ENCODE measurements at places on chromosomes 7 and 10.

DNA sequence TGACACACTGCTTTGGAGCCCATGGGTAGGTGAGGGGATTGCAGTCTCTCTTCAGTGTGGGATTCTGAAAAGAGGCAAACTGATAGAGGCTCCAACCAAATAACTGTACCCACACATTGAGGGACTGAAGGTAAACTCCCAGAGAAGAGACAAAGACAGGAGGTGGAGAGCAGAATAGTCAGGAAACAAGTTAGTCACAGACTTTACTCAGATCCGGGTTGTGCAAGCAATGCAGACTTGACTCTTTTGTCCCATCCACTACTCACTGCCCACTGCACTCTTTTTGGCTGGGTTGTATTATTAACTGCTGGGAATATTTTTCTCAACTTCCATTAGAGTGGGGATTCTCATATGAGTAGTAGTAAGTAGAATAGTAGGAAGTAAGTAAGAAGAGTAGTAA, 152.7 kb downstream of the NRG3 start:
- DNase-seq, result no peak

- DNase-seq, result no peak
Observed at GRCh38 chr10:132066186-132066585, 440 bp downstream of the JAKMIP3 start.

DNA sequence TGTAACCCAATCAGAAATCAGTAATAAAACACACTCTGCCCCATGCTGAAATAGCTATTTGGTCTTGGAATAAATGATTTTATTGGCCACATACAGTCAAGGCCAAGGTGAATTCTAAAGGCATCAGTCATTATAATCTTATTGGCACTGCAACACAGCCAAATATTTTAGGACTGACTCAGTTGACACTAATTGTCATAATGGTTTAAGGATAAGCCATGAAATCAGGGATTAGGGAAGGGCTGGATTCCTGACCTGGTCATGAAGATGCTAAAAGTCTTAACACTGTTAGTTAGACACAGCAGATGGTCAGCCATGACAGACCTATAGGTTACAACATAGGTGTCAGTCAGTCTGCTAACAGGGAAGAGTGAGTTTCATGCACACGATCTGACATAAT, 330.3 kb upstream of the NPSR1 start:
- DNase-seq, result no peak

DNA sequence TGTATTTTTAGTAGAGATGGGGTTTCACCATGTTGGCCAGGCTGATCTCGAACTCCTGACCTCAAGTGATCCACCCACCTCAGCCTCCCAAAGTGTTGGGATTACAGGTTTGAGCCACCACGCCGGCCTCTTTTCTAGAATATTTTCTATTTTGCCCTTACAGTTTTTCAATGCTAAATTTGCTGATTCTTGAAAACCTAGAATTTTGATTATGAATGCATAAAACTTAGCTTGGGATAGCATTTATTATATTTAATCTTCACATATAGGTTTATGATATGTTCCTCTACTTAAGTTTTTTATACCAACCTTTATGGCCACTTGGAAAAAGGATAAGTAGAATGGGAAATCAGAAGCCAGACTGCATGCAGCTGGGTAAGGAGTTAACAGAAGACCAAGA, 2.1 kb downstream of the TMEM60 start:
- no peak for DNase-seq

- DNase-seq, result no peak
Observed at GRCh38 chr7:21543528-21544302, 876 bp downstream of the DNAH11 start.

GRCh38 chr10:120011359-120012130, 119.0 kb downstream of the SEC23IP start:
- no peak for DNase-seq

- no peak for DNase-seq
Observed at GRCh38 chr10:91564508-91564907, 68.4 kb downstream of the PPP1R3C start.

GRCh38 chr10:103353281-103353680, 2.3 kb upstream of the PCGF6 start:
- no peak for DNase-seq

- DNase-seq, result no peak
Observed at GRCh38 chr10:55311848-55312635, 511.0 kb upstream of the PCDH15 start.

DNA sequence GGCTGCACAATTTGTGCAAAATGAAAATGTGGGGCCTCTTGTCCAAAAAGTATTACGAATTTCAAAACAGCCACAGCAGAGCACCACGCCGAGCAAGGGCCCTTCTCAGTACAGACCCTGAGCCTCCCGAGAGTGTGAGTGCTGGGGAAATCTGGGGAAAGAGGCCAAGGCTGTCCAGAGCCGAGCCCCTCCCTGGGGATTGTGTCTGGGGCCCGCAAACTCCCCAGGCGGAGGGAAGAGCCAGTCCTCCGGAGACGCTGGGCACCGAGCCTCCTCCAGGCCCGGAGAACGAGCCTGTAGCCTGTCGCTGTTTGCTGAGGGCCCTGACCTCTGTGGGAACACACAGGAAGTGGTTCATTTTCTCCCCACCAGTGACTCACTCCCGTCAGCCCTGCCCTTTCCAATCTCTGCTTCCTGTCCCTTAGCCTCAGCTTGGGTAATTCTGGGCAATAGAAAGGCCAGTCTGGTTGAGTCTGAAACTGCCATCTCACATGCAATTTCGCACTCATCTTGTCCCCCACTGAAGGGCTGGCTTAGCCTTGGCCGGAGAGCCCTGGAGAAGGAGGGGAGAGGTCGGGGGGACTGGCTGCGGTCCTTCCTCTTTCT, 19.5 kb upstream of the GNA12 start:
- peak; percentile 82 for DNase-seq

DNA sequence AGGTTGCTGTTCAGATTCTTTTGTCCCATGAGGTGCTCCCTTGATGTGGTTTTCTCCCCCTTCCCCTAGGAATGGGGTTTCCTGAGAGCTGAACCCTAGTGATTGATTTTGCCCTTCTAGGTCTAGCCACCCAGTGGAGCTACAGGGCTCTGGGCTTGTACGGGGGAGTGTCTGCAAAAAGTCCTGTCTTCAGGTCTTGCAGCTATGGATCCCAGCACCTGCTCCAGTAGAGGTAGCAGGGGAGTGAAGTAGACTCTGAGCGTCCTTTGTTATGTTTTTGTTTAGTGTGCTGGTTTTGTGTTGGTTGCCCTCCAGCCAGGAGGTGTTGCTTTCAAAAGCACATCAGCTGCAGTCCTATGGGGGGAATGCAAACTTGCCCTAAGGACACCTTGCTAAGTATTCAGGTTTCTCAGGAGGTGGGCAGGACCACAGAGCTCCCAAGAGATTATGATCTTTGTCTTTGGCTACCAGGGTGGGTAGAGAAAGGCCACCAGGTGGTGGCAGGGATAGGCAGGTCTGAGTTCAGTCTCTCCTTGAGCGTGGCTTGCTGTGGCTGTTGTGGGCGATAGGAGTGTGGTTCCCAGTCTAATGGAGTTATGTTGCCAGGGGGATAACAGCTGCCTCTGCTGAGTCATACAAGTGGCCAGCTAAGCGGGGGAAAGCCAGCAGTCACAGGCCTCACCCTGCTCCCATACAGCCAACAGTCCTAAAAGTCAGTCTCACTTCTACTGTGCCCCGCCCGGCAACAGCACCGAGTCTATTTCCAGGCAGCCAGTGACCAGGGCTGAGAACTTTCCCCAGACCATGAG, 92.4 kb upstream of the JCAD start:
- peak; percentile 18 for DNase-seq

- no peak for DNase-seq
Observed at GRCh38 chr10:85139124-85139523, 810.7 kb downstream of the CCSER2 start.

- DNase-seq, result no peak
Observed at GRCh38 chr7:100765250-100765649, 31.9 kb downstream of the ZAN start.

DNA sequence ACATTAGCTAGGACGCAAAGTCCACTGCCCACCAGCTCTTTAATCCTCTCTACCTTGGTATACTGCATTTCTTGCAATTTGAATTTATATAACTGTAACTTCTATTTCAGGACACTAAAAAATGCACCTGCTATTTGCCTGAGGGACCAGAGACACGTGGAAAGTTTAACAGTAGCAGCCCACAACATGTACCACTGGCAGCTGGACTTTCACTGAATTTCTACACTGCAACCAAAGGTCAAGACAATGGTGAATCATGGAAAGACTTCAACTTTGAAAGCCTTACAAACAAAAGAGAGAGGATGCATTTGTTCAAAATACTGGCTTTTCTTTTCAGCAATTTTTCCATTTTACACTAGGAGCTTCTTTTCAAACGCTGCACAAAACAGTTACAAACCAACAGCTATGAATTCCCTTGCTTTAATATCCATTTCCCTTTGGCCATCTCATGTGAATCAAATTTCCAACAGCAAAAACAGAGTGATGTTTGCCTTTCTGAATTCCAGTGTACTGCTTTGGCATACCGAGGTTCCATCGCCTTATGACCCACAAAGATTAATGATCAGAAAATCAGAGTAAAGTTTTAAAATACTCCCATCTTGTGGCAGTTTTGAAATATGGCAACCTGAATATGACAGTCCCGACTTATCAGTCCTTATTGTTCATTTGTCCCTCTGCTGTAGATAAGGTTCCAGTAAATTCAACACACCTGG, 29.9 kb upstream of the HNRNPH3 start:
- no peak for DNase-seq

- no peak for DNase-seq
Observed at GRCh38 chr7:12861070-12861469, 173.6 kb downstream of the ARL4A start.

DNA sequence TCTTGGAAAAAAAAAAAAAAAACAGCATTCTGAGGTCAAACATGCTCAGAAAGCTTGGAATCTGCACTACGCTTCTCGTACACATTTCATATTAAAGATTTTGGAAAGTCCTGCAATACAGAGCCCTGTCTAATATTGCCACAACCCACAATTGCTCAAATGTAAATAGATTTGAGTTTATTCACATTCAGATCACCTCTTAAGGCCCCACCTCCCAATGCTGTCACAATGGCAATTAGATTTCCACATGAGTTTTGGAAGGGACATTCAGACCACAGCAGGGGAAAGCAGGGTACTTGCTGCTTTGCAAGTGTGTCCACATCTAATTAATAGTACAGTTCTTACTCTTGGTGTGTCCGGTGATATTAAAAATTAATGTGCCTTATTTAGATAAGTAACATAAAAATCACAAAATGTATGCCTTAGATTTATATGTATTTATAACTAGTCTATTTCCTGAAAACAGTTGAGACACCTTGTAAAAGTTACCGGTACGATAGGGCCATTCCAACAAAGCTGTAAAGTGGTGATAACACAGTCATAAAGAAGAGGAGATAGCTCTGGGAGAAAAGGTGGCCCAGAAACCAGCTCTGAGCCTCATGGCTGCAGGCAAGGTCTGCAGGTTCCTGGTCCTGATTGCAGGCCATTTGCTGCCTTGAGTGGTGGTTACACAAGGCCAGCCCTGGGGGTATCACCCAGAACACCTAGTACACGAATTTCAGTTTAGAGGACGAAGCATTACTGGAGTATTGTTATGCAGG, 27.9 kb downstream of the EGFR start:
- DNase-seq, result no peak

DNA sequence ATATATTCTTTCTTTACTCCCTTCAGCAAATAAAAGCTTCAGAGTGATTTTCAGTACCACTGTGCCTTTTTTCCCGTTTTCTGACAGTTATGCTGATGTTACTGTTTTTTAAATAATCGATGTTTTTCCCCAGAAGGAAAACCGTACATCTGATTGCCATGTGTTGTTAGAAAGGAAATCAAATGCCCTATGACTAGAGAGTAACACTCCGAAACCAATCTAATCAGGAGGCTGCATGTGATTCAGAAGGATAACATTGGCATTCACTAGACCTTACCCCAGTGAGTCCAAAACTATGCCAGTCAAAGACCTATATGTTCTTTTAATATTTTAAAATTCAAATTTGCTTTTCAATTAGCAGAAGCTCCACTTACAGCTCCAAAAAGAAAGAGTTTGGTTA, 116.3 kb downstream of the TMEM26 start:
- DNase-seq, result no peak

DNA sequence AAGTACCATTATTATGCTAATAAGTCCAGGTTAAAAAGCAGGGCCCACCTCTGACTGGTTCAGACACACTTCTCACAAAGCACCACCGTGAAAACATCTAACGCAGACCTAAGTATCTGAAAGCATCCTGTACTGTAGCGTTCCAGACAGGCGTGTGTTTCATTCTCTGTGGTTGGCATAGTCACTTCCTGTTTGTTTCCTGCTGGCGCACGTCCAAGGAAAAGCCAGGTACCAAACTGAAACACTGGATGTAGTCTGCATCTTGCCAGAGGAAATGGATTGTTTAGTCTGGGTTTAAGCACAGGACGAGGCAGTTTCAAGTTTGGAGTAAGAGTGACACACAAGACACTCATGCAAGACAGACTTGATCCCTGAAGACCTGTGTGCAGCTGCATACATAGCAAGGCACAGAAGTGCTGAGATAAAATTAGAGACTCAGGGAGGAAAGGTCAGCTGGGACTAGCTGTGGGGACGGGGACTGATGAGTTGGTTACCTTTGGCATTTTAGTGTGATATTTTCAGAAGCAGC, 23.3 kb downstream of the BPGM start:
- peak; percentile 88 for DNase-seq

GRCh38 chr7:74282748-74283459, 6.3 kb upstream of the CLIP2 start:
- no peak for DNase-seq

GRCh38 chr10:77159538-77160110, 478.0 kb downstream of the KCNMA1 start:
- no peak for DNase-seq

GRCh38 chr10:129305046-129305445, 162.0 kb upstream of the MGMT start:
- DNase-seq, result no peak

- no peak for DNase-seq
Observed at GRCh38 chr10:11509036-11509435, 102.4 kb downstream of the USP6NL start.

DNA sequence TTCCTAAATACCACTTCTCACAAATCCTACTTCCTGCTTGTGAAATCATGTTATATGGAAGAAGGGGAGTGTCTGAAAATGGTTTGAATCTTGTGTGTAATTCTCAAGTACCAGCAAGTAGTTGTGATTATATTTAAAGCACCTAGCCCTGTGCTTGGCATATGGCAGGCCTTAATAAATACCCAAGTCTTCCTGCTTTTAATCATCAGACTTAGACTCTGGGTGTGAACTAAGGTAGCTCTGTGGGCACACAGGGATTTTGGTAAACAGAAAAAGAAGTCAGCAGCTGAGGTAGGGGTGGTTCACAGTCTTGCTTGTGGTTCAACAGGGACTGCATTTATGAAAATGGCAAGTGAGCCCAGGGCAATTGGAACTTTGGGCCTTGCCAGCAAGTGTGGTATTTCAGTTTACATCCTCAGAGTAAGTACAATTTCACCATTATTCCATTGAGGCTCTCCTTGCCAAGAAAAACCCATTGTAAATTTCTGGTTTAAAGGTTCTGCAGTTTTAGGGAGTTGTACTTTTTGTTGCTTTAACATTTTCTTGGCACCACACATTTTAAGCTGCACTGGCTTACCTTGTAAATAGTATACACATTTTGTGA, 215.5 kb downstream of the AUTS2 start:
- DNase-seq, result no peak

All from CD4-positive, alpha-beta T cell treated with Interleukin-15 for 1 hour (primary cell).